ENCODE measurements at places on chromosomes 11 and 22.

GRCh38 chr11:46159680-46160079, 38.4 kb upstream of the PHF21A start:
- no peak for DNase-seq

- peak; percentile 84 for DNase-seq
Observed at GRCh38 chr11:118610773-118611432, 3.5 kb downstream of the PHLDB1 start.

DNA sequence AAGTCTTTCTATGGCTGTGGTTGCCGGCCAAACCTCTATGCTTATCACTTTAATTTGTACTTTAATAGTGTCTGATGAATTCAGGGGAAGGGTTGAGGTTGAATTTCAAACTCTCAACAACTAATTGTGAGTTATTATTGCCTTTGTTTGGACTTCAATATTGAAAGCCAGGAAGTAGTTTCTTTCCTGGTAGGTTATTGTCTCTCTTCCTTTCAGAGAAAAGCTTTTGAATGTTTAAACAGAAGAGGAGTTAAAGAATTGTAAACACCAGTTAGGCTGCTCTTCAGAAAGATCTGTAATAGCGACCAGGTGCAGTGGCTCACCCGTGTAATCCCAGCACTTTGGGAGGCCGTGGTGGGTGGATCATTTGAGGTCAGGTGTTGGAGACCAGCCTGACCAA, 22.2 kb downstream of the NNMT start:
- DNase-seq = no peak

GRCh38 chr22:19810381-19811201, 44.1 kb downstream of the GNB1L start:
- no peak for DNase-seq

DNA sequence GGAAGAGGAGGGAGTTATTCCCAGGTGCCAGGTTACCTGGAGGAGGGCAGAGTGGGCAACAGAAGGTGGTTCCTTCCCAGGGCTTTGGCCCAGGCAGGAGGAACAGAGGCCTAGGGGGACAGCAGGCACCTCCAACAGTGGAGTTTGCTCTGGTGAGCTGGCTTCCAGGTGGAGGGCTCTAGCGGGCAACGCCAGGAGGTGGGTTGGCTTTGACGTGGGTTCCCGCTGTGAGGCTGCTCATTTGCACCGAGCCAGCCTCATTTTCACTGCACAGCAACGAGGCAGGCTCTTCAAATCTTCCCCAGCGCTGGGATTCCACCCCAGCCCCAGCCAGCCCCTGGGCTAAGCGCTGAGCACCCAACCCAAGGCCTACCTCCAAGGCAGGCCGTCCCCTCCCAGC, 8.1 kb downstream of the IGSF9B start:
- DNase-seq = no peak

DNA sequence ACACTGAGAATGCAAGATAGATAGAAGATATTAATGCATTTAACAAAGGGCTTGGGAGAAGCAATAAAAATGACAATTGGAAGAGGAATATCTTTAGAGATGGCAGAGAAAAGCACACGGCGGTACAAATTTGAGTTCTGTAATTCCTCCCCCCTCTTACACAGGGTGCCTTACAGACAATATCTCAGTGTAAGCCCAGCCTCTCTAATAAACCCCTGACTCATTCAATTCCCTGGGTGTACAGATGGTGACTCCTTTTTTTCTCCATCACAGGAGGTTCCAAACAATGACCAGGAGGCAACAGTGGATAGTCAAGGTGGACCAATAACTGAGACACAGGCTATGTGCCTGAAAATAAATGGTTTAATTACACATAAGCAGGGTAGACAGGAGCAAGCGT, 598.6 kb downstream of the OPCML start:
- no peak for DNase-seq

DNA sequence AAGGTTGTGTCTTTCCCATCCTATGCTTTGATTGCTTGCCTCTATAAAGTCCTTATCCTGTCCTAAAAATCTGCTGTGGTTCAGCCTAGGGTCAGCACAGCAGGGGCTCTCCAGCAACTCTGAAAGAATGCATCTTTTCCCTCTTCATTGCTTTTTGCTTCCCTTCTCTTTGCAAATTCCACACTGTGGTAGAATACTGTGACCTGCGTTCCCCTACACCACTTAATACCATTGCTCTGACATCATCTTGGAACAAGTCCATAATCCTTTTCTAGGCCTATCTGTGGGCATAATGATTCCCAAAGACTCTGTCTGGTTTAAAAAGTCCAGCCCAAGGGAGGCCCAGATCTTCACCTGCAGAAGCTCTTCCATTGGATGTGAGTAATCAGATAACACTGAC, 177.7 kb downstream of the NAV2 start:
- DNase-seq = no peak

GRCh38 chr11:83970061-83970671, 684.0 kb upstream of the CCDC90B start:
- no peak for DNase-seq

GRCh38 chr11:113417428-113417827, 29.8 kb downstream of the ANKK1 start:
- DNase-seq = no peak

- no peak for DNase-seq
Observed at GRCh38 chr11:112961146-112961668, at the start of gene NCAM1. Gene NCAM1 (plus strand): TSS chr11:112961420.

DNA sequence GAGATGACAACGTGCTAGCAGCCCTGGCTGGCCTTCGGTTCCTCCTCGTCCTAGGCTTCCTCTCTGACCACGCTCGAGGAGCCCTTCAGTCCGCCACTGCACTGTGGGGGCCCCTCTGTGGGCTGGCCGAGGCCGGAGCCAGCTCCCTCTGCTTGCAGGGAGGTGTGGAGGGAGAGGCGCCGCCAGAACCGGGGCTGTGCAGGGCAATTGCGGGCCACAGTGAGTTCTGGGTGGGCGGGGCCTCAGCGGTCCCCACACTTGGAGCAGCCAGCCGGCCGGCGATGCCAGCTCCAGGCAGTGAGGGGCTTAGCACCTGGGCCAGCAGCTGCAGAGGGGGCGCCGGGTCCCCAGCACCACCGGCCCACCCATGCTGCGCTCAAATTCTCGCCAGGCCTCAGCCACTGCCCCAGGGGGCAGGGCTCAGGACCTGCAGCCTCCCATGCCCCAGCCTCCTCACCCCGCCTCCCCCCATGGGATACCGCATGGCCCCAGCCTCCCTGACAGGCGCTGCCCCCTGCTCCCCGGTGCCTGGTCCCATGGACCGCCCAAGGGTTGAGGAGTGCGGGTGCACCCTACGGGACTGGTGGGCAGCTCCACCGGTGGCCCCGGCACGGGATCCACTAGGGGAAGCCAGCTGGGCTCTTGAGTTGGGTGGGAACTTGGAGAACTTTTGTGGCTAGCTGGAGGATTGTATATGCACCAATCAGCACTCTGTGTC, 399.4 kb downstream of the LUZP2 start:
- DNase-seq = no peak

DNA sequence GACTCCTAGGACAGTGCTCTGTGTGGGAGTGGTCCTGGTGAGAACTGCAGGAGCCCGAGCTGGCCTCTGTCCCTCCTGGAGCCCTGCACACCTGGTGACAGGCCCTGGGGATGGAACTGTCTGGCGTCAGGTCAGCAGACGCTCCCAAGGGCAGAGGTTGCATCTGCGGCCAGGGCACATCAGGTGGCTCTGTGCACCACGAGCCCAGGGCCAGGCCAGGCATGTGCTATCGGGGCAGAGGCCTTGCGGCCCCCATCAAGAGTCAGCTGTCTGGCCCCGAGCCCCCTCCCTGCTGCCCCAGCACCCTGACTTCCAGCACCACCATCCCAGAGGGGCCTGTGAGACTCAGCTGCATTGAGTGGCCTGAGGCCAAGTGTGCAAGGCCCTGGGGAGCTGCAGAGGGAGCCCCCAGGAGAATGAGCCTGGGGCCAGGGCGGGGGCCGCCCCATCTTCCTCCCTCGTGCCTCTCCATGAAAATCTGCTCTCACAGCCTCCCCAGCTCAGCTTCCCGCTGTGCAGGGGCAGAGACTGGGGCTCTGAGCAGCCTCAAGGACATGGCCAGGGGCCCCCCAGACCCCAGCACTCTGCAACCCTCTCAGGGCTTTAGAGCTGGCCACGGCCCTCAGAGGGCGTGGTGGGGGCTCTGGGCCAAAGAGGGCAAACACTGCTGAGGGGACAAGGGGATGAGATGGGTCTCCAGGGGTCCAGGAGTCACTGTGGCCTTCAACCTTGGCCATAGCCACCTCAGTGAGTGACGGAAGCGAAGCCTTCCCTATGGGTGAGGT, 56.4 kb downstream of the RTL6 start:
- no peak for DNase-seq

DNA sequence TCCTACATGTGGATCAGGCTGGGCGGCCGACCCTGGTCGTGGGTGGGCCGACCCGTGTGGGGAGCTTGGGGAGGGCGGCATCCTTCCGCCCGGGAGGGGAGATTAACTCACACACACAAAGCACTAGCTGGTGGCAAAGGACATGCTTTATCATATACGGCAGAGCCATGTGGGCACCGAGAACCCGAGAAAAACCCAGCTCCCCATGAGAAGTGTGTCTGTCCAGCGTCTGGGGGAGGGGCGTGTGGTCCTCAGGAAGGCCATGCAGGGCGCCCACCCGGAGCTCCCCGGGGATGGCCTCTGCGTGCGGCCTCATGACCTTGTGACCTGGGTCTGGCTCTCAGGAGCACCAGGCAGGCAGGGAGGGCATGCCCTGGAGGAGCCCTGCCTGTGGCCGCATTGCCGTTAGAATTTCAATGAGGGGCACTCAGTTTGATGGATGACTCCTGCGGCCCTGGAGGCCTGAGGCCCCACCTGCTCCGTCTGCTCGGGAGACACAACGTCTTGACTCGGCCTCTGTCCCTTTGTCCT, 39.4 kb upstream of the TOLLIP start:
- no peak for DNase-seq

DNA sequence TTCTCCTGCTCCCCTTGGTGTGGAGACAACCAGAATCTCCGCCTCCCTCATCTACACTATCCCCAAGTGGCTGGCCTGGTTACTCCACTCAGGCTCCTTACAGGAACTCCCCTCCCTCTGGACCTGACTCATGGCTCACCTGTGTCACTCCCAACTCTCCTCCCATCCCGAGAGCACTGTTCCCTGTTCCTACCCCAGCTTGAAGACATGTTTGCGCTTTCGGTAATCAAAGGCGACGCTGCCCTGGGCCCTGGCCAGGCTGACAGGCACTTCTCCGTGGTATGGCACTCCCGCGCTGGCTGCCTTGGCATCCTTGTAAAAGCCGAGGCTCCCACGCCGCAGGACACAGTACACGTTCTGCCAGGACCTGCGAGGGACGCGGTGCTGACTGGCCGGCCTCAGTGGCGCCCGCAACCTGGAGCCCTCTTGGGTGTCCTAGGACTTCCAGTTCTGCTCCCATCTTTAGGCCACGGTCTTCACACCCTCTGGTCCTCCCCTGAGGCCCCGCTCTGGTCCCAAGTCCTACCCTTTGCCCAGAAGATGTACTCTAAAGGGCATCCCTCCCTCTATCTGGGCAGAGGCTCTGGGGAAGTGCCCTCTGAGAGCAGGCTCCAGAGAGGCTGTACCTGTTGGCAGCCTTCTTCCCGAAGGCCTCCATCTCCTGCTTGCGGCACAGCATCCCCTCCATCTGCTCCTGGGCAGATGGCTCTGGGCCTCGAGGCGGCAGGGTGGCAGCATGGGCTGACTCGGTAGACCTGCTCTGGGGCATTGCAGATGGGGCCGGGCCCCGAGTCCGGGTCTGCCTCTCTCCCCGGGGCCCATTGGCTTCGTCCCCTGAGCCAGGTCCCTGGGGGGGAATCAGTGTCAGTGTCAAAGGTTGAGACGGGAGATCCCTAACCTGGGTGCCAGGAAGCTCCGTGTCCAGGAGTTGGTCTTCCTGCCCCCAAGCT, 9.4 kb upstream of the RBM4B start:
- no peak for DNase-seq

DNA sequence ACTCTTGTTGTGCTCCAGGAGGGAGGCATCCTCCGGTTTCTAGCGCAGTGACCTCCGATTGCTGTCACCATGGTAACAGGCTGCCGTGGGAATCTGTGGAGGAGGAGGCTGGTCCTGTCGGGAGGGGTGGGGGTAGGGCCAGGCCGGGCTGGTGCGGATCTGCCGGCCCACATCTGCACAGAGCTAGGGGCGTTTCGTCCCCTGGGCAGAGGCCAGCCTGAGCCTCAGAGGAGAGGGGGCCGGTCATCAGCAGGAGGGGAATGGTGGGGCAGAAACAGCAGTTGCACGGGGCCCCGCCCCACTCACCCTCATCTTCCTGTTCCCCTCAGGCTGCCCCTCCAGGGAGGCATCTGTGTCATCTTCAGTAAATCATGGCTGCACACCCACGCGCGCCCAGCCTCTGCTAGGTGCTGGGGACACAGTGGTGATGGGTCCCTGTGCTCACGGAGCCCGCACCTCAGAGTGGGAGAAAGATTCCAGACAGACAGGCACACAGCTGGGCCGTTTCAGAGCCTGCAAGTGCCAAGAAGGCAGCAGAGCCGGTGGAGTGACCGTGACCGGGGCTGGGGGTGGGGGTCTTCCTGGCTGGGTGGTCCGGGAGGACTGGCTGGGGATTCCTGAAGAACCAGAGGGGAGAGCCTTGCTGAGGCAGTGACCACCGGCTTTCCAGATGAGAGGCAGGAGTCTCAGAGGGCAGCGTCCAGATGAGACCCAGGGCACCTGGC, 120.5 kb downstream of the CACNA1I start:
- peak; percentile 19 for DNase-seq

DNA sequence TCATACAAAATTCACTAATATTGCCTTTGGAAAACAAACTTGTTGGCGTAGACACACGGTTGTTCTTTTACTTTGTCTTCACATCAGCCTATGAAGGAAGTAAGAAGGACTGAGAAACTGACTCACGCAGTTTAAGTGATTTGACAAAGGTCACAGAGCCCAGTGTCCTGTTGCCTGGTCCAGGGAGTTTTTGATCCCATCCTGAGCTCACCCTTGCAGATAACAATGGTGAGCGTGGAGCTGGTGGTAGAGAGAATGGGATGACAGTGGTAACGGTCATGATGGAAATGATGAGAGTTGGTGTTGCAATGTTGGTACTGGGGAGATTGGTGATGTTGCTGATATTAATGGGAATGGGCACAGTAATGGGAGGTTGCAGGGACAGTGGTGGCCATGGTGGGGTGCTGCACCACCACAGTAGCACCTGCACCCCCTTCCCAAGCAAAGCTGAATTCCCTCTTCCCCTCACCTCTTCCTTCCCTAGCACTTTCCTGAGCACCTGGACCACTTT, 22.0 kb downstream of the CREB3L1 start:
- DNase-seq = no peak

- DNase-seq = no peak
Observed at GRCh38 chr11:86625981-86626380, 46.4 kb downstream of the ME3 start.

GRCh38 chr11:898540-899190, 11.9 kb downstream of the CHID1 start:
- no peak for DNase-seq

Measured in activated T-cell treated with anti-CD3 and anti-CD28 coated beads for 4 hours (primary cell).